ENCODE measurements at places on chromosomes 2 and 18.

DNA sequence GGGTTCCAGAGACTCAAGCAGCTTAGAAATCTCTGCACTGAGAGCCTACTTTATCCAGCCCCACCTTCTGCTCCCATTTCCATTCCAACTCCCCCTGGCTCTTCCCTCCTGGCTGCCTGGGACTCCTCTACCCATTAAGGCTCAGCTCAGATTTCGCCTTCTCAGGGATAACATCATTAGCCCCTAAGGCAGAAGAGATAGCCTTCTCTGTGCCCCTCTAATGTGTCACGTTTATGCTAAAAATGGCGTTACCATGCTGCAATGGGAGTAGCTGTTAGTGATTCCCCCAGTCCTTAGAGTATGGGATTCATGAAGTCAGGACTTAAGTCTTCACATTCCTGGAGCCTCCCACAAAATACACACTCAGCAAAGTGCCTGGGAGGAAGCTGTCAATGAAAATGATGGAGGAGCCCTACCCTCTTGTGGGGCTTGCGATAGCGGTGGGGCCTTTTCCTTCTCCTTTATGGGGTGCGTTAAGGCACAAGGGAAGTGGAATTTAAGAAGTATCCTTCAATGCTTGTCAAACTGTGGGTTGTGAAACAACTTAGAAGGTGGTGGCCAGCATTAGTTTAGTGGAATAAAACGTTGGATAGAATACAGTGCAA lies 144.7 kb upstream of the COPS8 start:
- DNase-seq, result no peak

DNA sequence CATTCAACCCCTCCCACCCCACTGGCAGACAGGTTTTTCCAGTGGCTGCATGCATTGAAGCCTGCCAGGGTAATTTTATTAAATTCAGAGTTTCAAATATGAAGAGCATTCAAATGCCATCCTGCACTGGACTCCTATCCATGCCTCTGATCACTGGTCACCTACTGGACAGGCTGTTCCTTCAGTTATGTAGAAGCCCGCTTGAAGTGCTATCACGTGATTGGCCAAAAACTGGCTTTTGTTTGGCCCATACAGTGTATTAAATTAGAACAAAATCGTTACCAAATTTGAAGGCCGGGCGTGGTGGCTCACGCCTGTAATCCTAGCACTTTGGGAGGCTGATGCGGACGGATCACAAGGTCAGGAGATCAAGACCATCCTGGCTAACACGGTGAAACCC lies 464.1 kb downstream of the TSN start:
- no peak for DNase-seq

DNA sequence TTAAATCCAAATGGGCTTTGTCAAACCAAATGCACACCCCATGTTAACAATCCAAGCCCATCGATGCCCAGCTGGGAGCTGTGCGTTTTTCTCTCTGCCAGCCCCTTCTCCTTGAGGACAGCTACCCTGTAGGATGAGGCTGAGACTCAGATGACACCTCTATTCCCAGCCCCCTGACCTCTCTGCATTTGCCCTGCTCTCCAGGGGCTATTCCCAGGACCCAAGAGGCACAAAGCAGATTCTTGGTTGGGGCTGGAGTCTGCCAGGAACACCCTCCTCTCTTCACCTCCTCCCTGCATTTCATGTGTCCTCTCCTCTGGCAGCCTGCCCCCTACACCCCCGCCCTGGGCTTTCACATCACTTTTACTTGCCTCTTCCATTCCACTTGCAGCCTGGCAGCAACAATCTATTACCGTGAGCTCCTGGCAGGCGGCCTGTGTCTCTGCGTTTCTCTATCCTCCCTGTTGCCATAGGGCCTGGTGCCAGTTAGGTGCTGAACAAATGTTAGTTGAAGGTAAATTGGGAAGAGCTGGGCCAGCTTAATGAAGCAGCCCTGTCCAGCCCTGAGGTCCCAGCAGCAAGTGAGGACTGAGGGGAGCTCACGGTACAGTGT lies 51.8 kb downstream of the ADD2 start:
- DNase-seq, result no peak

DNA sequence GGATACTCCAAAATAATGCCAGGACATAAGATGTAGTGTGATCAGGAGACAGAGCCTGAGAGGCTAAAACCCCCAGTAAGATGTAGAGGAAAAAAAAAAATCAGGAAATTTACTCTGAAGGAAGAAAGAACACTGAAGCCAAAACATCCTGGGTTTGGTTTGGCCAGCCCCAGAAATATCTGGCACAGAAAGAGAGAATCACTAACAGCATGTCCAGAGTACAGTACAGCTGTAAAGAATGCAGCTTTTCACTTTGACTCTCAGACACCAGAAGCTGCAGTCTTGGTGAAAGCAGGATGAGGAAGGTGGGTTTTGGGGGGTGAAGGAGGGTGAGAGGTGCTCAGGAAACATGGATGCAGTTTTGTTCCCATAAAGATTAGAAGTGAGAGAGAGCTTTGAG lies 1577.7 kb upstream of the ACVR2A start:
- DNase-seq, result no peak

DNA sequence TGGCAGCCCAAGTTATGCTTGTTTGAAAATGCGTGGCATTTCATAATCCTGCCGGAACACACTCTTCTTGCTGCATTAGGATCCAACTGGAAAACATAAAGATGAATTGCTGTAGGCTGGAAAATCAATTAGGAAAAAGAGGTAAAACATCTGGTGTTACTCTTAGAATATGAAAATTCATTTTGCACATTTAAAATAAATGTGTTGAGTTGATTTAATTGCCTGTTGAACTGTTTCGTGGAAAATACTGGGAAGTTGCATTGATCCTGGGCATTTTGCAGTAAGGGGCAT lies 4.1 kb downstream of the RHOB start:
- no peak for DNase-seq

Measured in stimulated activated CD4-positive, alpha-beta T cell treated with anti-CD3 and anti-CD28 coated beads, TNF-alpha, amount 100 ng/mL, for 4 hours (primary cell).